ENCODE measurements at places on chromosomes 4 and X.

- no peak for DNase-seq
Measured at GRCh38 chr4:98601708-98602107, 56.7 kb downstream of the TSPAN5 start.

DNA sequence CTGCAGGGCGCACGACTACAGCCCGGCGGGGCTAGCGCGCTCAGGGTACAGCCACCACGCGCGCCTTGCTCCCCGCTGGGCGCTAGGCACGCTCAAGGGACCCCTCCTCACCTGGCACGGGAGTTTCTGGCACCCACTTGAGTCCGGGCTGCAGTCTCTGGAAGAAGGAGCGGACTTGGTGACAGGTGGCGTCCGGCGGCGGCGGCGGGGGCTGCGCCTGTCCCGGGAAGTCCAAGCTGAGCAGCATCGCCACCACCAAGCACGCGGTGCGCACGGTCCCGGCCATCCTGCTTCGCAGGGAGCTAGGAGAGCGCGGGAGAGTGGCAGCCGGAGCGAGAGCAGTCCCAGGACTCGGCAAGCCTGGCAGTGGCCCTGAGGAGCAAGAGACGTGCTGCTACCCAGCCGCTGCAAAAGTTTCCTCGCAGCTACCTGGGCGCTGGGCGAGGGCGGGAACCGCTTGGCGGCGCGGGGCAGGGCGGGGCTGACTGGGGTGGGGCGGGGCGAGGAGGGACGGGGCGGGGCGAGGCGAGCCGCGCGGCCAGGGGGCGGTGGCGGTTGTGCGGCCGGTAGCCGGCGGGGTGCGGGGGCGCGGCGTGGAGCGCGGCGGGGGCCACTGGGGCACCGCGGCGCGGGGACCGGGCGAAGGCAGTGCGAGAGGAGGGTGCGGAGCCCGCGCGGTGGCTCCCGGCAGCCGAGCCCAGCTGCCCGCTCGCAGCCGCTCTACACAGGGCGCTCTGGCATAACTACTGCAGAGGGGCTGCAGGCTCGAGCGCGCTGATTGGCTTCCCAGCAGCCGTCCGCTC, at the start of gene GPC3:
Gene GPC3, minus strand, starts transcription at position 431 of the 803 bp plus-strand sequence.
- peak; percentile 9 for DNase-seq

GRCh38 chr4:177408023-177408422, 34.2 kb downstream of the AGA start:
- DNase-seq = no peak

GRCh38 chr4:34676400-34676799, 1567.9 kb downstream of the ARAP2 start:
- no peak for DNase-seq

DNA sequence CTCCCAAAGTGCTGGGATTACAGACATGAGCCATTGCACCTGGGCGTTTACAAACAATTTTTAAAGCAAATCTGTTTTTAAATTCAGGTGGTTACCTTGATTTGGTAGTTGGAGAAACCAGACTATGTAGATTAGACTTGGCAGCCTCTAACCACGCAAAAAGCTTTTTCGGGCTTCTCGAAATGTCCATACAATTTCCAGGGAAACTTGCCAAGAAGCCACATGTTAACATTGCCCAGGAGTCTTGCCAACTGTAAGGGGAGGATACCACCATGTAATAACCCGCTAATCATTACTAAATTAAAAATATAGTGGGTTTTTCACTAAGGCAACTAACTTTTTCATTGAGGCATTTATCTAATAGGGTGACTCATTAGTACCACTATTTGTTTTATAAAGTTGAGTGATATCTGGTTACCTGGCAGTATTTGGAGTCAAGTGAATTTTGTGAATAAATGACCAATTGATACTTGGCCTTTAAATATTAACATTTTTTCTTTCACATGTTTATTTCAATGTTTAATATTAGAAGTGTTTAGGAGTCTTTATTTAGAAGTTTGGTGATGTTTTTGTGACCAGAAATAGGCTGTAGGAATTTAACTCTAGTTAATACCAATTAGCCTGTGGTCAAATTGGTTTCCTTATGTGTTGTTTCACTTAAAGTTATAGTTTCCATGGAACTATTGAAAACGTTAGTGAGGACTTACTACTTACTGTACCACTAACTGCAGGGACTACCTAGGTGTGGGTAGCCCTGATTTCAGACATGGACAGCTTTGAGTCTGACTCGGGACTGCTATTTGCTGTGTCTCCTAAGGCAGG, 61.3 kb downstream of the CLDN34 start:
- DNase-seq = no peak

DNA sequence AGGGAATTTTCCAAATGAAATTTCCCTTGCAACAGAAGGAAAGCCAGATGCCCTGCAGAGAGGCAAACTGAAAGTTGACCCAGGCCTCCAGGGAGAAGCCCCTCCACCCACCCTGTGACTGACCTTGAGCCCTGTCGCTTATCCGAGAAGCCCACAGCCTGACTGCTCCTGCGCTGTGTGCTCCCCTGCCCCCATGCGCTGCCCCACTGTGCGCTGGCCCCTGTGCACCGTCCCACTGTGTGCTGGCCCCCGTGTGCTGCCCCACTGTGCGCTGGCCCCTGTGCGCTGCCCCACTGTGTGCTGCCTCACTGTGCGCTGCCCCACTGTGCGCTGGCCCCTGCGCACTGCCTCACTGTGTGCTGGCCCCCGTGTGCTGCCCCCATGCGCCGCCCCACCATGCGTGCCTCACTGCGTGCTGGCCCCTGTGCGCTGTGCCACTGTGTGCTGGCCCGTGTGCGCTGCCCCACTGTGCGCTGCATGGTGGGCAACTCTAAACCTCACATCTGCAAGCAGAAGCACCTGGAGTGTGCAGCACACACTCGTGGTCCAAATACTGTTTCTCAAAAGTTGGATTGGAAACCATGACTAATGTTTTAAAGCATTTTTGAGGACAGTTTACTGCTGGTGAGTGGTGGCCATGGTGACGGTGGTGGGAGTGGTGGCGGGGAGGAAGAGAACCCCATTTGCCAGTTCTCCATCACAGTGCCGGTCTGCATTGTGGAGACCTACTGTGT, 8.3 kb upstream of the GRPEL1 start:
- DNase-seq = no peak

- no peak for DNase-seq
Measured at GRCh38 chrX:72125331-72126047, 6.2 kb downstream of the RTL5 start.

DNA sequence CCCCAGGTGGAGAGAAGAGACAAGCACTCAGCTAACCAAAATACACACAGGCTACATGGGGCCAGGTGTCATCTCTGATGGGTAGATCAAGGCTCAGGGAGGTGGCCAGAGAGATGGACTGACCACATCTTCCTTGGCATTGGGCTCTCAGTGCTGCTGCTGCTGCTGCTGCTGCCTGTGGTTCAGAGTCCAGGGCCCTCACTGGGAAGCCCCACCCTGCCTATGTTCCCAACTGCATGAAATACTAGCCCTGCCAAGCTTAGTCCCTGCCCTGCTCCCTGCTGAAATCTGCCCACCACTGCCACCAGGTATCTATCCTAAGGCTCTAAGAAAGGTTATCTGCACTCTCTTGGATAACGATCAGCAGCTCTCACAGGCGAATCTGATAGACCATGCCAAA, 118.7 kb downstream of the EFHC2 start:
- DNase-seq = no peak

DNA sequence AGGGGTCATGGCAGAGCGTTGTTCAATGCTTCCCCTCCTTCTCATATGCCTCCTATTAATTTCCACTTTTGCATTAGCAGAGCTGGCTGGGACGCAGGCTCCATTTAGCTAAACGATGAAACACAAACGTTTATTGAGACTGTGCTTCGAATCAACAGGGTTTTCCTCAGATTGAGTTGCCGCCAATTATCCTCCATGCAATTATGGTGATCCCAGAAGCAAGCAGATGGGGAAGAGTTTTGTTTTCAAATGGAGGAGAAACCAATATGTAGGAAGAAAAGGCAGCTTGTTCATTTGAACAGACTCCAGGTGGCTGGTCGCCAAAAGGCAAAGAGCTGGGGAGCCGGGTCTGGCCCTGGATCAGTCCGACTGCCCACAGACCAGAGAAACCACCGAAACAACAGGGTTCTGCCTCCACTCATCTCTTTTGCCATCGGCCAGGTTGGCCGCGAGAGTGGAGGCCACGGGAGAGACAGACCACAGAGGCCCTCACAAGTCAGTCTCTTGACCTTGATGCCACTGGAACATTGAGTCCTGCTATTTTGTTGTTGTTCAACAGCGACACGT, 184.8 kb downstream of the GBA3 start:
- DNase-seq = no peak

- DNase-seq = no peak
Measured at GRCh38 chrX:141214196-141214595, 28.1 kb downstream of the SPANXC start.

- no peak for DNase-seq
Measured at GRCh38 chr4:66182636-66183035, 512.3 kb upstream of the EPHA5 start.

DNA sequence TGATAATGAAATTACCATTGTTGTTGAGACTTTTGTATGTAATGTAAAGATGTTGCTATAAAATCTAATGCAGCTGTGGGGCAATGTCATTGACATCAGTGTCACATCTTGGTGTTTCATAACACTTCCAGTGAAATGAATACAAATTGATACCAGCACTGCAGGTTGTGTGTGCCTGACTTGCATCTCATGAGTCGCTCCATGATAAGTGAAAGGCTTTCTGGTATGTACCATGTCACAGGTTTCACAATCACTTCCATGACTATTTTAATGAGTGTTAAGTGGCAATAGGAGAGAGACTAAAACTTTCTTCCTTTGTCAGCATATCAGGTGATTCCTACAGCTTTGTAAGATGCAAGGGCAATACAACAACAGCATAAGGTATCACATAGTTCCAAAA, 94.4 kb downstream of the ABCB7 start:
- no peak for DNase-seq

- DNase-seq = no peak
Measured at GRCh38 chr4:82216219-82216618, 157.6 kb downstream of the HNRNPD start.

DNA sequence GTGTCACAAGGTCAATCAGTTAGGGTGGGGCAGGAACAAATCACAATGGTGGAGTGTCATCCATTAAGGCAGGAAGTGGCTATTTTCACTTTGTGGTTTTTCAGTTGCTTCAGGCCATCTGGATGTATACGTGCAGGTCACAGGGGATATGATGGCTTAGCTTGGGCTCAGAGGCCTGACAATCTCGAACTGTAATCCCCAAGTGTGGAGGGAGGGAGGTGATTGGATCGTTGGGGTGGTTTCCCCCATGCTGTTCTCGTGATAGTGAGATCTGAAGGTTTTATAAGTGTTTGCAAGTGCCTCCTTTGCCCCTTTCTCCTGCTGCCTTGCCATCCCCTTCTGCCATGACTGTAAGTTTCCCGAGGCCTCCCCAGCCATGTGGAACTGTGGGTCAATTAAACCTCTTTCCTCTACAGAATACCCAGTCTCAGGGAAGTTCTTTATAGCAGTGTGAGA, 36.7 kb upstream of the STS start:
- DNase-seq = no peak

DNA sequence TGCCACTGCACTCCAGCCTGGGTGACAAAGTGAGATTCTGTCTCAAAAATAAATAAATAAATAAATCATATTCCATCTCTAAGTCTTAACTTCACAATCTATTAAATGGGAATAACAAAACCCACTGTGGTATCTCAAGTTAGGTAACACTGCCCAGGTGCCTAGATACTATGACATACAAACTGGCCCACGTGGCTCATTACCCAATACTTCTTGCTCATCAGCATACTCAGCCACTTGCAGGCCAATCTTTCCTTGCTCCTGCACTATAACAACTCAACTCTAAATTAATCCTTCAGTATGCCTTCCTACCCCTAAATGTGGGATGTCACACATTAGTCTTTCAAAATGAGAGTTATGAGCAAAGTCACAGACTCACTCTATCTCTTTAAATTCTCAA, 230.1 kb downstream of the OPHN1 start:
- DNase-seq = no peak

GRCh38 chrX:11758400-11759171, 549 bp downstream of the MSL3 start:
- peak; percentile 66 for DNase-seq

- DNase-seq = no peak
Measured at GRCh38 chrX:1165535-1166196, 46.8 kb downstream of the CRLF2 start.

- DNase-seq = no peak
Measured at GRCh38 chr4:100938698-100939097, 408.6 kb downstream of the PPP3CA start.

GRCh38 chr4:7503559-7504249, 69.0 kb upstream of the PSAPL1 start:
- no peak for DNase-seq

DNA sequence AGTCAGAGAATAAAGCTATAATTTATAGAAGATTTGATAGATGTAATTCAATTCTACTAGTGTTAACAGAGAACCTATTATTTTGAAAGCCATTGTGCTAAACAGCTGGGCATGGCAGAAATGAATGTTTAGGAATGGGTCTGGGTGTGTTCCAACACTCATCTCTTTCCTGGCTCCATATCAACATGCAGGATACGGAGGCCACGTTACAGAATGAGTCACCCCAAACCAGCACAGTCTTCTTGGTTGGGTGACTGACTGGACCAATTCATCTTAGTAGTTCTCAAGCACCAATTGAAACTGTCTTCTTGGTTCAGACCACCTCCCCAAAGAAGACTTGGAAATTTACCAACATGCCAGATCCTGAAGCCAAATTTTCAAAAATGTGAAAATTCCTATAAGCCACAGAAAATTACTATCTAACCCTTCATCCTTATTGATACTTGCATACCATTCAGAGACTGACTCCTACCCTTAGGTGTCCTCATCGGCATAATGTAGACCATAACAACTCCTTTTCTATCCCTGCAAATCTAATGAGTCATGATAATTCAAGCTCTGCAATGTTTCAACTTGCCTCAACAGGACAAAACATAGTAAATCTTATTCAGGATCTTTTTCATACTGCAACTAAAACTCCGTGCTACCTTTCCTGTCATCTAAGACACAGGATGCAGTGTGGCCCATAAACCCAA, 52.0 kb upstream of the ATOH1 start:
- no peak for DNase-seq

- DNase-seq = no peak
Measured at GRCh38 chr4:166594326-166594946, 639.9 kb downstream of the SPOCK3 start.

DNA sequence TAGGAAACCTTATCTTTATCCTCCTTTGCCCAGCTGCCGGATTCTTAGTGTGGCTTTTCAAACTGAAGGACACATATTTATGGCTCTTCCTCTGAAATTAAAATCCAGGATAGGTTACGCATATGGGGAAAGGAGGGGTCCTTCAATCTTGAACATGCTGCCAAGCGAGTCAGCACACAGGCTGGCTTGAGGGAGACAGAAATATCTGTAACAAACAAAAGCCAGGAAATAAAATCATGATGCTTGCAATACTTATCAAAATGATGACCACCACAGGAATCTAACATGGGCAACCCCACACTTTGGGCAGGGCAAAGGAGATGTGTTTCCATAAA, 196.4 kb upstream of the LDB2 start:
- no peak for DNase-seq

DNA sequence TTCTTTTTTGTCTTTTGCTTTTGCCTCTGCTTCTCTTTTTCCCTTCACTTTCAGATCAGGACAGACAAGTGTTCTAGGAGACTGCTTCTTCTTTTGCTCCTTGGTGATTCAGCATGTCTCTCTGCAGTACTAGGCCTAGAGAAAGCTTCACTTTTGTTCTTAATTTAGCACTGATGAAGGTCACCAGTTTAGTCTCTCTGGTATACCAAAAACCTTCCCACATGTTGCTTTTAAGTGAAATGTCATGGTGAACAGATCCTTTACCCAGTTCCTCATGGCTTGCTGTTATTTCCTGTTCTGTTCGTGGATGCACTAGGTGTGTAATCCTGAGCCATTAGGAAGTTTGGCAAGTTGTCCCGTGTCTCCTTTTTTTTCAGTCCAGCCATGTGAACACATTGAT, 53.3 kb downstream of the NBDY start:
- no peak for DNase-seq
